ENCODE measurements at places on chromosomes 12 and 14.

DNA sequence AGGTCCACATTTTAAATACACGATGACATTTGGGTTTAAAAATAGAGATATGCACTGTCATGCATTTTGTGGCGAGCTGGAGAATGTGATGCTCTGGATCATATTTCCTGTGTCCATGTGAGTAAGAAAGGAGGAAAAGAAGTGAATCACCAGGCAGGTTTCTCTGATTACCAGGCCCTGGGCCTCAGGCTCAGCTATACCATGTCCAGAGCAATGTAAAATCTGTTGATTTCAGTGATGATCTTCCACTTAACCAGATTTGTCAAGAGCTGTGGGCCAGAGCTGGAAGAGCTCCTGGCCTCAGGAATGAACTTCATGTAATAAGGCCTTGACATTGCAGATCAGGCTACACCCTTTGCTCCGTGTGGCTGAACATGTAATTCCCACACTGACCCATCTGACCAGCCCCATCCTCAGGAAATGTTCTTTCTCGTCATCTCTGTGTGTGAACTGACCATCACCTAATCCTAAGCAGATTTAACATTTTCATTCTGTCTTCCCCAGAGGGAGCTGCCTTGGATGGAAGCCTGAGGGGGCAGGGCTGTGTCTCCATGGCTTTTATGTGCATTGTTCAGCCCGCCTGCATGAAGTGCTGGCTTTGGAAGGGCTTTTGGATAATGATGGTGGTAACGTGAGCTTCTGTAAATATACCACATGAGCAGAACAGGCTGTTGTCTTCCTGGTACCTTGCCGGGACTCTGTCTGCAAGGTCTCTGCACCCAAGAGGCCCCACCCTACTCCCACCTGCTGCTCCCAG lies 54.5 kb downstream of the CRACR2A start:
- no peak for DNase-seq

DNA sequence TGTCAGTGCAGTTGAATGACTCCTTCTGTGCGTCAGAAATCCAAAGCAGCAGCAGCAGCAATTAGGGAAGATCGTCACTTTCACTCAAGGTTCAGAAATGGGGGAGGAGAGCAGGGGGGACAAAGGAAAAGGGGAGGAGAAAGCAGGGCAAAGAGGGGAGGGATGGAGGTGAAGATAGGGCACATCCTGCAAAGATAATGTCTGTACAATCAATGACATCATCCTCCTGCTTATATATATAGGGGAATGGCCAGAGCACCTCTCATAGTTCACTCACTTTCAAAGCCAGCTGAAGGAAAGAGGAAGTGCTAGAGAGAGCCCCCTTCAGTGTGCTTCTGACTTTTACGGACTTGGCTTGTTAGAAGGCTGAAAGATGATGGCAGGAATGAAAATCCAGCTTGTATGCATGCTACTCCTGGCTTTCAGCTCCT lies at the start of gene NTS:
NTS (plus strand) TSS at position 265 of the 431 bp plus-strand sequence; CDS start at position 374, 109 bp downstream.
- DNase-seq = no peak

DNA sequence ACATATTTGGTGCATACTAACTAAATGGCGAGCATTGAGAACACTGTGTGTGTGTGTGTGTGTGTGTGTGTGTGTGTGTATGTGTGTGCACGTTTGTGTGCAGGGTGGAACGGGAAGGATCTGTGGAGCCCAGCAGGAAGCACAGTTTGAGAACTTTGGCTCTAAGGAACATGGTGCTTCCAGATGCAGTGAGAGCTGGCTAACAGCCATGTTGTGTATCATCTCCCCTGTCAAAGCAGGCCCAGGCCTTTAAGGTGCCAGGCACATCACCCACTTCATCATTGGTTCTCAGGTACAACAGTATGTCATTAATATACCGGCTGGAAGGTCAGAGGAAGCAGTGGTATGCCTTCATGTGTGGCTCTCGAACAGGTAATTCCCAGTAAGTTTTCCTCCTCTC lies 72.5 kb downstream of the SLC8A3 start:
- no peak for DNase-seq

- DNase-seq = no peak
Measured at GRCh38 chr14:96161636-96162035, 43.0 kb upstream of the BDKRB2 start.

DNA sequence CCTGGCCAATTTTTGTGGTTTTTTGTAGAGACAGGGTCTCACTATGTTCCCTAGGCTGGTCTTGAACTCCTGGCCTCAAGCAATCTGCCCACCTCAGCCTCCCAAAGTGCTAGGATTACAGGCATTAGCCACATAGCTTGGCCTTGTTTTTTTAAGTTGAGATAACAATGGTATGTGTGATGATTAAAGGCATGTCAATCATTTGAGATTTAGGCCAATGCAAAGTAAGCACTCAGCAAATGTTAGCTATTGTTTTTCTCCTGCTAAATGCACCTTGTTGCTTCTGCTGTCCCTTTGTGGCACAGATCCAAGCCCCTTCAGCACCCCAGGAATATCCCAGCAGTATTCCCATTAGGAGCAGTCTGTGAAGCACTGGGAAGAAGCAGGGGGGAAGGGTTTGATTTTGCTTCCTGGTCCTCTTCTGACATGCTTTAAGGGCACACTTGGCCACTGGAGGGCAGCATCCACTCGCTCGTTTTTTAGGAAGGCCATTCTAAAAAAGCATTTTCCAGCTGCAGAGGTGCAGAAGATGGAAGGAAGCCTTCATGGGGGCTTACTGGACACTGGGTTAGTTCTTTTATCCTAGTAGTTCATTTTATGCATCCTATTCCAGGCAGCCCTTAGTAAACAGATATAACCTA lies 70.2 kb upstream of the ZFP36L1 start:
- peak; percentile 34 for DNase-seq

GRCh38 chr12:39959467-39959866 lies 146.4 kb downstream of the SLC2A13 start:
- DNase-seq = no peak

DNA sequence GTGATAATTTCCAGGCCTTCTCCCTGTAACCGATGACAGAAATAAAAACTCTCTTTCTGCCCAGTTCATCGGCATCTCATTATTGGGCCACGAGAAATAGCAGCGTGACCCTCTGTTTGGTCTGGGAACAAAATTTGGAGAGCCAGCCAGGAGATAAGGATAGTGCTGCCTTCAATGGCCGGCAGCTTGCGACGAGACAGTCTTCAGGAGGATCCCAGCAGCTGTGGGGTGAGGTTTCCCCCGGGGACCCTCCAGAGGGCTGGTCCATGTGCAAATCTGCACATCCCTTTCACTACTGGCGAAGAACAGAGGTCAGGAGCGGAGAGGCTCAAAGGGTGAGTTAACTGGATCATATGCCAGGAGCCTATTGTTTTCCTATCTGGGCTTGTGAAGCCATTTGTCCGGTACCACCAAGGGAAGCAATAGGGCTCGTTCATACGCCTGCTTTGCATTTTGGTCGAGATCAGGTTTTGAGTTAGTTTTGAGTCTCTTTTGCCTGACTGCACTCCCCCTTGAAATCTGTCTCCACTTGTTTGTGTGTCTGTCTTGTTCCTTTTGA lies 4.8 kb downstream of the SLC39A2 start:
- DNase-seq = no peak

- DNase-seq = no peak
Measured at GRCh38 chr12:30506411-30506810, 189.3 kb downstream of the IPO8 start.

DNA sequence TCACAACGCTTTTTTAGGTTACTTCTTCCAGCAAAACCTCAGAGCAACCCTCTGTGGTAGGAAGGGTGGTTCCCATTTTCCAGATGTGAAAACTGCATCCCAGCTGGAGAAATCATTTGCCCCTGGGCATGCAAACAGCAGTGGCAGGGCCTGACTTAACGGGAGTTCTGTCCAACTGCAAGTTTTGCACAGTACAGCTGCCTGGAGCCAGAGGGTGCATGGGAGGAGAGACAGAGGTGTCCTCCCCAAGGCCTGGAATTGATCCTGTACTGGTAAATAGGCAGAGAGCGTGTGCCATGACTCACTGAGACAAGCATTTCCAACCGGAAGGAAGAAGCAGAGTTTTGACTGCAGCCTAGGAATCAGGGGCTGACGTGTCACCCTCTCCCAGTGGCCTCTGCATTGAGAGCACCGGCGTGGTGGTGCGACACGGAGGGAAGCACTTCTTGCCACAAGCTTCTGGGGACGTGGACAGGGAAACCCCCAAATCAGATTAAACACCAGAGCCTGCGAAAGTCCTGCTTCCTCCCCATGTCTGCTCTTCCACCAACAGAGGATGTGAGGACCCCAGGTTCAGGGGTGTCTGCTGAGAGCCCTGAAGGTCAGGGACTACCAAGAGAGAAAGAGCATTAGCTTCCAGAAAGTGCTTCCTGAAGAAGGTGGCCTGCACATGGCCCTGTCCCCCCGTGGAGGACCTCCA lies 19.0 kb upstream of the SERPINA4 start:
- no peak for DNase-seq

GRCh38 chr14:99803106-99803775 lies 10.0 kb downstream of the EML1 start:
- DNase-seq = no peak

GRCh38 chr12:87671757-87672156 lies 357.4 kb downstream of the C12orf50 start:
- no peak for DNase-seq

DNA sequence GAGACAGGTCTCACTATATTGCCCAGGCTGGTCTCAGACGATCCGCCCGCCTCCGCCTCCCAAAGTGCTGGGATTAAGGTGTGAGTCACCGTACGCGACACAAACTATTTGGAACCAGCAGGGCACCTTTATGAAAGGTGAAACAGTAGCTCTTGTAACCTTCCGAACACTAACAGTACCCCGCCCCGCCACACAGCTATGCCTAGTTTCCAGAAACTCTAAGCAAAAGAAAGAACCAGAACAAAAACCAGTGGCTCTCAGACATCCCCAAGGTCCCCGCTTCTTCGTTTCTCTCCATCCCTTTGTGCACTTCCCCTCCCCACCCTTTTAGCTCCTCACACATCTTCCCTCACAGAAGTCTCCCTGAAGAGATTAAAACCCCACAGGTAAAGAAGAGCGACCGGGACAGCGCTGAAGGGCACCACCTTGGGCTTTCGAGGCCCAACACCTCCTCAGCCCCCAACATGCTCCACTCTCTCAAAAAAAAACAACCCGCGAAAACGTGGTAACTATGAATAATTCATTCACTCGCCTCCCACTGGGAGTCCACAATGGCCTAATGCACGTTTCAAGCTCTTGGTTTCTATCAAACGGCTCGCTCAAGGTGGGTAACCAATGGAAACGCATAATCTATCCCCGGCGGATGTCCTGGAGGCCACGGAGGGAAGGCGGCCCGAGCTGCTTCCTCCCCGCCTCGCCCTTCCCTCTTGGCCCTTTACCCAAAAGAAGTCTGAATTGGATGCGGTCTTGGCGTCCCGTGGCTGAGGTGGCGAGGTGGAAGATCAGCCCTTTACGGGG lies 877 bp downstream of the BAG5 start:
- peak; percentile 25 for DNase-seq

DNA sequence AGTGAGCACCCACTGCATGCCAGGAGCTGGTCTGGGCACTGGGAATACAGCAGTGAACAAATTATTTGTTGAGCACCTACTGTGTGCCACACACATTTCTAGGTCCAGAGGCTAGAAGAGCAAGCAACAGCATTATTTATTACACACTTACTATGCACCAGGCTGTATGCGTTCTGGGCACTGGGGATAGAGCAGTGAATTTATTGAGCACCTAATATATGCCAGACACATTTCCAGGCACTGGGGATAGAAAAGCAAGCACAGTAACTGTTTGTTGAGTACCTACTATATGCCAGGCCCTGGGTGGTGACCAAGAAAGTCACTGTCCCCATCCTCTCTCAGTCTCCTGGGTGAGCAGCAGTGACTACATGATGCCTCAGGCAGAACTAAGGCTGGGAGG lies 107.5 kb upstream of the NCOR2 start:
- DNase-seq = no peak

DNA sequence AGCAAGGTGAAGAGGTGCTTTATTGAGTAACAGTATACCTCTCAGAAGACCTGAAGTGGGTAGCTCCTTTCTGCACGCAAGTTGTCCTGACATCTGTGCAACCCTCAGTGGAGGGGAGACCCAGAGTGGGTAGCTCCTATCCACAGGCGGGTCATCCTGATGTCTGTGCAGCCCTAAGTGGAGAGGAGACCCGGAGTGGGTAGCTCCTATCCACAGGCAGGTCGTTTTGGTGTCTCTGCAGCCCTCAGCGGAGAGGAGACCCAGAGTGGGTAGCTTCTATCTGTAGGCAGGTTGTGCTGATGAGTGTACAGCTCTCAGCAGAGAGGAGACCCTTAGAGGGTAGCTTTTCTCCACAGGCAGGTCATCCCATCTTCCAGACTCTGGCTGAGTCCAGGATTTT lies 45.1 kb upstream of the PRPF39 start:
- no peak for DNase-seq

GRCh38 chr12:70576341-70577282 lies 60.6 kb downstream of the PTPRB start:
- DNase-seq = no peak

- no peak for DNase-seq
Measured at GRCh38 chr12:108759924-108760323, 28.6 kb upstream of the CORO1C start.

DNA sequence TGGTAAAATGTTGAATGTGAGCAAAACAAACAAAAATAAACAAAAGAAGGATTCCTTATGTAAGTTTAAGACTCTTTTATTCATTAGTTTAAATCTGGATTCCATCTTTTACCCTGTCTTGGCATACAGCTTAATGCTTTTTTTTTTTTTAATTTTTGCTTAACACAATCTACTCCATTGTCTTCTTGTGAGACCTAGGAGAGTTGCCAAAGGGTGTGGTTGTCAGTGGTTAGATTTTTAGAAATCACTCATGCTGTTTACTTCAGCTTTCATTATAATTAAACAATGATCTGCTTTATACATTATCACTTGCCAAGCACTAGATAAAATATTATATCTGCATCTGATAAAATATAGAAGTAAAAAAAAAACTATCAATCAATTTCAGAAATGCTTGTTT lies 77.7 kb upstream of the KITLG start:
- DNase-seq = no peak

- DNase-seq = no peak
Measured at GRCh38 chr12:77325511-77326236, 260.3 kb upstream of the E2F7 start.

- no peak for DNase-seq
Measured at GRCh38 chr12:124240493-124240892, 54.4 kb upstream of the RFLNA start.

- no peak for DNase-seq
Measured at GRCh38 chr14:89432226-89432625, 15.2 kb upstream of the FOXN3 start.

DNA sequence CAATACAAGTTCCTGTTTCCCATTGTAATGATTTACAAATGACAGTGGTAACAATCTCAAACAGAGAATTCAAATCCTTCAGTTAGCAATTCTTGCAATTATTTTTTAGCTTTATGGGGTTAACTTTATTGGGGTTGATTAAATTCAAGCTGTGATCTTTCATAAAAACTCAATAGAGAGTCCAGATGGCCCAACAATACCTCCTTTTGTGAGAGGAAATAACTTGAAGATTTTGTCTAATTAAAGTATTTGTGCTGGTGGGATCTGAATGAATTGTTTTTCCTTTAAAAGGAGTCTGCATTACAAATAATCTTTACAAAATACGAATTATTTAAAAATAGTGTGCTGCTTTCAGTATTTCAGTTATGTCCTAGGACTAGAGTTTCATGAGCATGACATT lies 4.4 kb upstream of the ARHGAP5 start:
- no peak for DNase-seq

GRCh38 chr12:80549298-80549697 lies 105.3 kb downstream of the PTPRQ start:
- DNase-seq = no peak

GRCh38 chr12:75708802-75709201 lies 197.4 kb upstream of the KRR1 start:
- DNase-seq = no peak

GRCh38 chr12:118318744-118319143 lies 54.0 kb downstream of the TAOK3 start:
- DNase-seq = no peak

All from stimulated activated CD8-positive, alpha-beta memory T cell treated with anti-CD3 and anti-CD28 coated beads, Interleukin-15, amount 100 ng/mL, for 24 hours (primary cell).